ENCODE measurements at places on chromosomes 5 and 9.

GRCh38 chr5:95283022-95283615, 1.8 kb downstream of the MCTP1 start:
- no peak for DNase-seq

GRCh38 chr5:151251001-151251551, 1.9 kb upstream of the GM2A start:
- no peak for DNase-seq

- no peak for DNase-seq
Measured at GRCh38 chr5:59485629-59486439, 407.7 kb downstream of the PDE4D start.

DNA sequence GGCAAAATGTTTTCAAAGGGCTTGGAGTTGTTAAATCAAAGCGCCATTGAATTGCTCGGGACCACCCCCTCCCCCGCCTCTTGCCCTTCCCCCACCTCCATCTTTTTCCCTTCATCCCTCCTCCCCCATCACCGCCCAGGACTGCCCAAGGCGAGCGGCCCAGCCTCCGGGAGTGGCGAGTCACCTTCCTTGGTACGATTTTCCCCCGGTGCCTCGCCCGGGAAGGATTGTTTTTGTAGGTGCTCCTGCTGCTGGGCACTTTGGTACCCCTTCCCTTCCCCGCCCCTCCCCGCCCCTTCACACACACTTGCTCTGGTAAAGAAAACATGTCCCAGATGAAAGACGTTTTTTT, 61.2 kb downstream of the TMEM174 start:
- no peak for DNase-seq

- DNase-seq, result no peak
Measured at GRCh38 chr5:177491429-177491945, 5.9 kb downstream of the PDLIM7 start.

DNA sequence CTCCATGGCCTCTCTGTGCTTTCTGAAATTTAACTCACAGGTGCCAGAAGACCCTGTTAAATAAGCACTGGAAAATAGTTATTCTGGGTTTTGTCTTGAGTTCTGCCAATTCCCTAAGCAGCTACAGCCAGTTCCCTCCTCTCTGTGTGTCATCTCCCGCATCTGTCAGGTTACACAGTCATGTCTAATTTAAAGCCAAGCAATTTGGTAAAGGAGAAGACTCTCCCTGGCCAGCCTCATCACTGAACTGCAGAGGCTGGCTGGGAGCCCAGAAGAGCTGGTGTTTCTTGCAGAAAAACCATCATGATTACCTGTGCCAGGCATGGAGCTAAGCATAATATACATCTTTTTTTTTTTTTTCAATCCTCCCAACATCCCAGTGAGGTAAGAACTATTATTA, 141.3 kb upstream of the ZNF366 start:
- DNase-seq, result no peak
